ENCODE measurements at places on chromosomes 11 and 22.

DNA sequence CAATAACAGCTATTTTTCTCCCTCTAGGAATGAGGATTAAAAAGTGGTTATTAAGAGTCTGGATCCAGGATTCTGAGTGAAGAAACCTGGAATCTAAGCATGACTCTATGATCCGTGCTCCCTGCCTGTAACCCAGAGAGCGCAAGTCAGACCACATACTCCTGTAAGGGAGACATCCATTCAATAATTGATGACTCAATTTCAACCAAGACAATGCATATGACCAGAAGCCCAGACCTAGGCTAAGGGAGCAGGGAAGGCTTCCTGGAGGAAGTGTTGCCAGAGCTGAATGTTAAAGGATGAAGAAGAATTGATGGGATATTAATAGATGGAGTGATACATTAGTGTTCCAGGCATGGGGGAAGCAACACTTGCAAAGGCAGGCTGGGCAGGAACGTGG lies 13.8 kb upstream of the PAMR1 start:
- no peak for DNase-seq

DNA sequence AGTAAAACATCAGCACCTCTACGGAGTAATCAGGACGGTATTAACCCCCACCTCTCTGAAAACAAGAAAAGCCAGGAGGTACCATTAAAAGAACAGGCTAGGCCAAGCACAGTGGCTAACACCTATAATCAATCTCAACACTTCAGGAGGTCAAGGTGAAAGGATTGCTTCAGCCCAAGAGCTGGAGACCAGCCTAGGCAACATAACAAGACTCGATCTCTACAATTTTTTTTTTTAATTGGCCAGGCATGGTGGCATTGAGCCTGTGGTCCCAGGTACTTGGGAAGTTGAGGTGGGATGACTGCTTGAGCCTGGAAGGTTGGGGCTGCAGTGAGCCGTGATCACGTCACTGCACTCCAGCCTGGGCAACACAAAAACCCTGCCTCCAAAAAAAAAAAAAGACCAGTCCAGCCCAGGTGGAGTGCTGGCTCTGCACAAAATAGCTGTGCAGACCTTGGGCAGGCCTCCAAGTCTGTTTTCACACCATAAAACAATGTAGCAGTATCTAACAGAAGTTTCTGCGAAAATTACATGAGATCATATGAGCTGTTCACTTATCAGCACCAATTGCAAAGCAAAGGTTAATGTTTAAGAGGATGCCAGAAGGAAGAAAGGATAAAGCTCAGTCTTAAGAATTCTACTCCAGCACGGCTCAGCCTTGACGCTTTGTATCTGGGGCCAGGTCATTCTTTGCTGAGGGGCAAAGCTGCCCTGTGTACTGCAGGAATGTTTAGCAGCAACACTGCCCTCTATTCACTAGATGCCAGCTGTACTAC lies 14.8 kb downstream of the CHKA start:
- no peak for DNase-seq

GRCh38 chr11:47470671-47471070 lies 21.7 kb upstream of the RAPSN start:
- DNase-seq = no peak

DNA sequence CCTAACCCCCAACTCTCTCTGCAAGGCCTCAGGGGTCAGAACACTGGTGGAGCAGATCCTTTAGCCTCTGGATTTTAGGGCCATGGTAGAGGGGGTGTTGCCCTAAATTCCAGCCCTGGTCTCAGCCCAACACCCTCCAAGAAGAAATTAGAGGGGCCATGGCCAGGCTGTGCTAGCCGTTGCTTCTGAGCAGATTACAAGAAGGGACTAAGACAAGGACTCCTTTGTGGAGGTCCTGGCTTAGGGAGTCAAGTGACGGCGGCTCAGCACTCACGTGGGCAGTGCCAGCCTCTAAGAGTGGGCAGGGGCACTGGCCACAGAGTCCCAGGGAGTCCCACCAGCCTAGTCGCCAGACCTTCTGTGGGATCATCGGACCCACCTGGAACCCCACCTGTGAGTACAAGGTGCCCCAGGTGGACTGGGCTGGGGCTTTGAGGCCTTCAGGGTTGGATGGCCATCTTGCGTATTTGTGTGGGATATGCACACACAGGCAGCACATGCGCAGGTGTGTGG lies at the start of gene BEST1:
BEST1 (plus strand) TSS at position 317 of the 513 bp plus-strand sequence. CDS start 1,456 bp downstream, outside the sequence.
- DNase-seq = no peak

GRCh38 chr11:47552056-47552565 lies 821 bp downstream of the CELF1 start:
- DNase-seq = no peak

- DNase-seq = no peak
Observed at GRCh38 chr22:38133331-38133730, 22.8 kb upstream of the BAIAP2L2 start.

DNA sequence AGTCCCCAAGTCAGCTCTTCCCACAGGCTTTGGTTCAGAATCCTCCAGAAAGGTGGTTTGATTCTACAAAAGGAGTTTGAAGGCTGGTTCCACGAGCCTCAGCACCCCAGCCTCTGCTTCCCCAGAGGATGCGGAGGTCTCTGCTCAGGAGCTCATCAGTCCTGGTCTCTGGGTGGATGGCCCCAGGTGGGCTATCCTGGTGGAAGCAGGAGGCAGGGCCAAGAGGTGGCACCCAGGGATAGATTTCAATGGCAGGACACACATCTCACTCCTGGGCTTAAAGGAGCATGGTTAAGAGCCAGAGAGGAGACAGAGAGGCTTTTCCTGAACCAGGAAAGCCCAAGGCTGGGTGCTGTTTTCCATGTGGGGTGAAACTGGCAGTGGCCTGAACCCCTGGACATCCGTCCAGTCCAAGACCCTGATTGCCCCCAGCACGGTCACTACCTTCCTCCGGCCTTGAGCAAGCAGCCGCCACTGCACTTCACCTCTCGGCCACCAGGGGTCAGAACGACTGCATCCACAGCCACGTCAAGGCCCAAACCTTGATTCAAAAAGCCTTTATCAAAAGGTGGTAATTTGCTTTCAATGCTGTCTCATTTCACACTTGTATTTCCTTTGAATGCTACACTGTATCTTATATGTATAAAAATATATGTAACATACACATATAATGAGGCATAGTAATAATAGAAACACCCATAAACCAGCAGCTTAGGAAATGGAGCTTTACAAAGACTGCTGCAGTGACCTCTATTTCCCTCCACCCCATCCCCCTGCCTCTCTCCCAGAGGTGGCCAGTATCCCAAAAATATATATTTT lies 19.3 kb upstream of the FXYD2 start:
- peak; percentile 74 for DNase-seq

DNA sequence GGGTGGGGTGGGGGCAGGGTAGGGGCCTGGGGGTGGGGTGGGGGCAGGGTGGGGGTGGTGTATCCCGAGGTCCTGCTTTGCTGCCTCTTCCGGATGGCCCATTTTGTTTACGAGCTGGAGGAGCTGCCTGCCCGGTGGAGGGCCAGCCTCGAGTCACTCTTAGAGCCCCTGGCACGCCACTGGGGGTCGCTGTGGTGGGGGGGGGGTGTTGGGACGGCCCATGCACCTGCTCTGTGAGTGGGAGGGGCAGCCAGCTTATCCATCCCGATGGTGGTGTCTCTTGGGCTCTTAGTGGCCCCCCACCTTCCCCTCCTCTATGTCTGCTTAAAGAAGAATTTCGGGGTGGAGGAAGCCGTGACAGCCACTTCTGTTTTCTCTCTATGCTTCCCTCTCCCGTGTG lies 24.6 kb downstream of the MRGPRD start:
- no peak for DNase-seq

GRCh38 chr22:50530877-50531545 lies 1.2 kb upstream of the TYMP start:
- peak; percentile 67 for DNase-seq

GRCh38 chr11:12329797-12330196 lies 47.6 kb upstream of the PARVA start:
- no peak for DNase-seq

- no peak for DNase-seq
Observed at GRCh38 chr11:19938866-19939265, 221.4 kb downstream of the DBX1 start.

GRCh38 chr11:38990139-38990538 lies 2392.1 kb upstream of the RAG2 start:
- no peak for DNase-seq

DNA sequence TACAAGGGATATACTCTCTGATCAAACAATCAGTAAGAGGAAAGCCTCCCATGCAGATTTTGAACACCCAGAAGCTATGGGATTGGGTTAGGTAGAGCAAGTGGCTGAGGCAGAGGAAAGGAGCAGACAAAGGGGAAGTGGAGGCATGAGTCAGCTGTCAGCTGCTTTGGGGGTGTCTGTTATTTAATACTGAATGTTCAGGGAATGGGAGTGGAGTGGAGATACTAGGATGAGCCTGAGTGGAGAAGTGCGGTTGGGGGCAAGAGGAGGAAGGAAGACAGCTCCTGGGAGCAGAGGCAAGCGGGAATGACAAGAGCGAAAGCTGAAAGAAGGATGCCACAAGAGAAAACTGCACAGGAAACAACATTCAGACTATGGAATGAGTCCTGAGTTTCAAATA lies 22.7 kb upstream of the TMPRSS5 start:
- no peak for DNase-seq

GRCh38 chr11:76626921-76627401 lies 43.6 kb downstream of the LRRC32 start:
- no peak for DNase-seq

- no peak for DNase-seq
Observed at GRCh38 chr11:34235189-34235588, 122.6 kb downstream of the ABTB2 start.

GRCh38 chr11:7498193-7498592 lies 12.9 kb downstream of the OLFML1 start:
- no peak for DNase-seq

- no peak for DNase-seq
Observed at GRCh38 chr22:38572065-38572464, 2.1 kb upstream of the DMC1 start.

- no peak for DNase-seq
Observed at GRCh38 chr11:8335186-8335585, 71.5 kb upstream of the LMO1 start.

DNA sequence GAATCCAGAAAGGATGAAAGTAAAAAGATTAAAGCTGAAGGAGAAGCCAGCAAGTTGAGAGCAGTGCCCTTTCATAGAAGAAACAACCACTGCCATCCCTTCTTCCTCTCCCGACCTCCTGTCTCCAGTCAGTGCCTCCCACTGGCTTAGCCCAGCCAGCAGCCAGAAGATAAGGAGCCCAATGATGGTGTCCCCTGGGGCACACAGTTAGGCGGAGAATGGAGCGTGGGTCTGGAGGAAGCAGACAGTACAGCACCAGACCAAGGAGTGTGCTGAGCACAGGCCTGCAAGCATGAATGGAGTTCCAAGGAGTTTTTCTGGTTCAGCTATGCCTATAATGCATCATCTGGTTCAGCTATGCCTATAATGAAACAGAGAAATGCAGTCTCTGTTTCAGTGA lies 54.3 kb upstream of the TNRC6B start:
- no peak for DNase-seq

DNA sequence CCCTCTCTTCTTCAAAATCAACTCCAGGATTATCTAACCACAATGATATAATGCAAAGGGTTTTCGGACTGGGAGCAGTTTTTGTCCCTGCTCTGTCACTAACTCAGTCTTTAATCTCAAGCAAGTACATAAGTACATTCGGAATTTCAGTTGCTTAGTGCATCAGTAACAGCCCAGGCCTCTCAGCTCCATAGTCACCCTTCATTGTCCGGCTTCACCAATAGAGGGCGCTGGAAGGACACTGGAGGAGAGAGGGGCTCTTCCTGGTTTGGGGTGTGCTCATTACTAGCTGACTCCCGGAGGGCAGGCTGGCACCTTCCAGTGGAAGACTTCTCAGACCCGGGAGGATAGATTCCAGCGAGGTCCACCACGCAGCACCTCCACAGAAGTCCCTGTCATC lies 90.4 kb upstream of the PDGFD start:
- no peak for DNase-seq

DNA sequence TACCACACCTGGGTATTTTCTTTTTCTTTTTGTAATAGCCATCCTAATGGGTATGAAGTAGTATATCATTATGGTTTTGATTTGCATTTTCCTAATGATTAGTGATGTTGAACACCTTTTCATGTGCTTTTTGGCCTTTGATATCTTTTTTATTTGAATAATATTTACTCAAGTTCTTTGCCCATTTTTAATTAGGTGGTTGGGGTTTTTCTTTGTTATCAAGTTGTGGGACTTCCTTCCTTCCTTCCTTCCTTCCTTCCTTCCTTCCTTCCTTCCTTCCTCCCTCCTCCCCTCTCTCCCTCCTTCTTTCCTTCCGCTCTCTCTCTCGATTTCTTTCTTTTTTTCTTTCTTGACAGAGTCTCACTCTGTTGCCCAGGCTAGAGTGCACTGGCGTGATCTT lies 75.0 kb upstream of the PDGFD start:
- no peak for DNase-seq

GRCh38 chr22:46596819-46597218 lies 23.4 kb upstream of the GRAMD4 start:
- DNase-seq = no peak

- no peak for DNase-seq
Observed at GRCh38 chr11:77372726-77373125, 71.2 kb upstream of the GDPD4 start.

- no peak for DNase-seq
Observed at GRCh38 chr11:47508240-47508957, 44.5 kb downstream of the CELF1 start.

DNA sequence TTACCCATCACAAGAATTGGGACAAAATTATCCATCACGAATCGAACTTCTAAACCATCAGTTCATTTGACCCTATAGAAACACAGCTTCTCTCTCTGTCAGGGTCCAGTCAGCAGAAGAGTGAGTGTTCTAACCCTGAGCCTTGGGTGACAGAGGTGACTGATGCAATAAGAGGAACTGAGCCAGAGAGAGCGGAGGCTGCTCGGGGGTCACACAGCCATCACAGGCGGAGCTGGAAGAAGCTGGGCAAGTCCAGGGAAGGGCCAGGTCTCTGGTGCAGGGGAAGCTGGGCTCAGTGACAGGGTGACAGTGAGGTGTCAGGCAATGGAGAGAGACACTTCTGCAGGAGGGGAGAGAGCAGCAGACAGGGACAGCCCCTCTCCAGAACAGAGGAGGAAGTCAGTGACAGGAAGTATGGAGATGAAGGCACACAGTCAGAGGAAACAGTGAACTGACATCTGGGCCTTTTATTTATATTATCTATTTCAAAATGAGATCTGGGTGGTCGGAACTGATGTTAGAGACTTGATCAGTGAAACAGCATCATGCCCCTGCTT lies 184.0 kb upstream of the TBCEL start:
- DNase-seq = no peak

GRCh38 chr22:41405588-41405987 lies 23.8 kb downstream of the TEF start:
- DNase-seq = peak; percentile 24

- DNase-seq = no peak
Observed at GRCh38 chr11:122154994-122155393, 39.0 kb upstream of the BLID start.

- DNase-seq = no peak
Observed at GRCh38 chr11:57180081-57180561, 1.6 kb upstream of the LRRC55 start.

DNA sequence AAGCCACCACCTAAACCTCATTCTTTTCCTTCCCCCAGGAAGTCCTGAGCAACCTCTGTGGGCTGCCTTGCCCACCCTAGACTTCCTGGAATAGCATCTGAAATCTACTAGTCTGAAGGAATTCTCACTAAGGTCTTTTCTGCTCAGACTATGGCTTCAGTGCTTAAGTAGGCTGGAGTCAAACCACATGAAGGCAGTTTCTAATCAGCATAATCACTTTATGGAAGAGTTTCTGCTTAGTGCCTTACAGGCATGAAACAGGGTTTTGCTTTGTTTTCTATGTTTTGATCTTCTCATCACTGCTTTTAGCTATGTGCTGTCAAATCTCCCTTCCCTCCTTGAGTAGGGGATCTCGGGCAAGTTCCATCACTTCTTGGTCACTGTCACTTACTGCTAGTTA lies 117.7 kb downstream of the WT1 start:
- DNase-seq = no peak

GRCh38 chr11:69540118-69541000 lies 58.9 kb downstream of the LINC01488 start:
- no peak for DNase-seq

Data from stimulated activated CD4-positive, alpha-beta T cell treated with anti-CD3 and anti-CD28 coated beads, Interleukin-15, amount 100 ng/mL, for 1 hour (primary cell).